Activated CD4-positive, alpha-beta T cell treated with anti-CD3 and anti-CD28 coated beads for 36 hours (primary cell): ENCODE measurements at places on chromosomes 3 and 15. TPM values are rescaled to one million over a fixed set of nuclear protein-coding genes. Genes with fewer than 3 reads are reported as not detected.

- no peak for DNase-seq
Measured at GRCh38 chr3:45844616-45845015, 2.7 kb upstream of the LZTFL1 start.

DNA sequence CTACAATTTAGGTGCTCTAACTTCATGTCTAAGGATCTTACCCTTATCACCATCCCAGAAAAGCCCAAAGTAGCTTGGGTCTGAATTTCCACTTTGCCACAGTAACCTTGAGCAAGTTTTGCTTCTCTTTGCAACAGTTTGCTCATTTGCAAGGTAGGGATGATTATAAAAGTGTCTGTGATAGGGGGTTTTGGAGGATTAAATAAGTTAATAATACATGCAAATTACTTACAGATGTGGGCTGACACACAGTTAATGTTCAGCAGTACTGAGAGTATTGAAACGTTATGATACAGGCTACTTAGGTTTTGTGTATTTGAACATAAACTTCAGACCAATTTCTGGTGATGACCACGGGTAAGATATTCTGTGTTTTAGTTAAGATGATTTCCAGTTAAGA lies 444.7 kb upstream of the TPRG1 start:
- no peak for DNase-seq

DNA sequence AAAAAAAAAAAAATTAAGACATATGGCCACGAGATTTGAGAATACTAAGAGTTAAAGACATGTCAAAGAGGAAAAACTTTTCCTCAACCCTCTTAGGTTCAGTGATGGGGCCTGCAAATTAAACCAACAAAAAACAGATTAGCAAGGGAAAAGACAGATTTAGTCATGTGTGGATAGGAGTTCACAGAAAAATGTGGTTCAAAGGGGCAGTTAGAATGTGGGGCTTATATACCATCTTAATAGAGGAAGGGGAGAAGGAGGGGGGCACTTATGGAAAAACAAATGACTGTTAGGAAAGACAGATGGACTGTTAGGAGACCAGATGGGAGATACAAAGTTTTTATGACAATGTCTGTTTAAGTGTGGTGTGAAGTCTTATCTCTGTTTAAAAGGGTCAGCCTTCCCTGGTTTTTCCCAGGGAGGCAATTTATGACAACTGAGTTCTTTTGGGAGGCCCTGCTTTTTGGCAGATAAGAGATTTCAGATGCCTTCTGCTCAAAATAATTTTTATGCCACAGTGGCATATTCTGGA lies 68.7 kb upstream of the FURIN start:
- DNase-seq: no peak

- no peak for DNase-seq
Measured at GRCh38 chr3:53545310-53545995, 51.0 kb downstream of the CACNA1D start.

- no peak for DNase-seq
Measured at GRCh38 chr15:90716317-90716975, 700 bp upstream of the BLM start.

The ASB14 gene
- not detected for total RNA-seq

The GRAMD1C gene
- 0.87 TPM for total RNA-seq

The STARD9 gene
- 4.0 TPM for total RNA-seq

The ACKR4 gene
- 0.09 TPM for total RNA-seq
